ENCODE measurements at places on chromosomes 2 and 18. TPM values are rescaled to one million over a fixed set of nuclear protein-coding genes. Genes with fewer than 3 reads are reported as not detected.

Gene FAM237A
- total RNA-seq: not detected

Gene PROC
- total RNA-seq: not detected

Gene UGT1A8
- total RNA-seq: not detected

Gene ESPNL
- total RNA-seq: not detected

Gene ARHGAP25
- 1.3 TPM for total RNA-seq

Gene PLCL1
- 31.0 TPM for total RNA-seq

Gene OR6B2
- total RNA-seq: not detected

Gene DNAJC5G
- not detected for total RNA-seq

Gene IL18RAP
- total RNA-seq: not detected

Gene RESP18
- total RNA-seq: not detected

Gene DSG1
- total RNA-seq: not detected

Gene EFEMP1
- total RNA-seq: 0.94 TPM

Gene EN1
- not detected for total RNA-seq

Gene MYL12B
- 143 TPM for total RNA-seq

Gene NAT8
- not detected for total RNA-seq

Gene KLHL41
- total RNA-seq: 2.8 TPM

Gene CYTIP
- total RNA-seq: 2.5 TPM

Gene ALK
- 2.5 TPM for total RNA-seq

Gene CPO
- total RNA-seq: not detected

Gene IL37
- total RNA-seq: not detected

Gene CFAP65
- 0.63 TPM for total RNA-seq

Gene NFATC1
- 0.94 TPM for total RNA-seq

Gene PLGLB1
- 44.1 TPM for total RNA-seq

Gene SH3BP4
- 14.4 TPM for total RNA-seq

Gene SERPINB11
- not detected for total RNA-seq

Gene CENPA
- 1.3 TPM for total RNA-seq

Gene ELOA2
- not detected for total RNA-seq

Gene GALNT3
- total RNA-seq: 7.8 TPM

Gene MMADHC
- 99.5 TPM for total RNA-seq

Gene ASAP2
- total RNA-seq: 72.6 TPM

Measured in parietal lobe (tissue), 2 donors.